ENCODE measurements at places on chromosomes 3 and 15.

DNA sequence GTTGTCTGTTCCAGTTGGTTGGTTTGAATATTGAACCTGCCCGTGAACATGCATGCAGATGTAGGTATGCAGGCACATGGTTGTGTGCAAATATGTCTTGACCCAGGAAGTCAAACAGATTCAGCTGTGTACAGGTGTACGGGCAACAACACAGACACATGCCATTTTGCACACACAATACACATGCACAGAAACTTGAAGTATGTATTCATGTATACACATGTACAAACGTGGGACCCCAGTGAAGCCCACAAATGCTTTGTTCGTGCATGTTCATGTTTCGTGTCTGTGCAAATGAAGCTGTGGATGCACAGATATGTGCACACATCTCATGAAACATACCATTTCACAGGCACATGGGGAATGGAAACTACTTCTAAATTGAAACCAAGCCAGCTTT, 30.7 kb downstream of the IDH3A start:
- no peak for DNase-seq

DNA sequence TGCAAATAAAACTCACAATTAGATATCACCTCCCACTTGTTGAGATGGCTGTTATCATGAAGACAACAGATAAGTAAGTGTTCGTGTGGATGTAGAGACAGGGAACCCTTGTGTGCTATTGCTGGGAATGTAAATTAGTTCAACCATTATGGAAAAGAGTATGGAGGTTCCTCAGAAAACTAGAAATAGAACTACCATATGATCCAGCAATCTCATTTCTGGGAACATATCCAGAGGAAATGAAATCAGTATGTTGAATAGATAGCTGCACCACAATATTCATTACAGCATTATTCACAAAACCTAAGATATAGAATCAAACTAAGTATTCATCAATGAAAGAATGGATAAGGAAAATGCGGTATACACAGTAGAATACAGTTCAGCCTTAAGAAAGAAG, 418.7 kb upstream of the CNTN6 start:
- DNase-seq = no peak

- no peak for DNase-seq
Observed at GRCh38 chr3:102297072-102297658, 137.7 kb upstream of the ZPLD1 start.

- DNase-seq = no peak
Observed at GRCh38 chr3:16288664-16289063, 23.7 kb downstream of the OXNAD1 start.

Measured in RWPE1 (cell line).